ENCODE measurements at places on chromosomes 6 and 20.
A peak's percentile ranks its signal among the peaks of the same experiment; 100 is the strongest.

GRCh38 chr20:14820771-14821170 is 483.4 kb upstream of the FLRT3 start:
- no peak for DNase-seq

DNA sequence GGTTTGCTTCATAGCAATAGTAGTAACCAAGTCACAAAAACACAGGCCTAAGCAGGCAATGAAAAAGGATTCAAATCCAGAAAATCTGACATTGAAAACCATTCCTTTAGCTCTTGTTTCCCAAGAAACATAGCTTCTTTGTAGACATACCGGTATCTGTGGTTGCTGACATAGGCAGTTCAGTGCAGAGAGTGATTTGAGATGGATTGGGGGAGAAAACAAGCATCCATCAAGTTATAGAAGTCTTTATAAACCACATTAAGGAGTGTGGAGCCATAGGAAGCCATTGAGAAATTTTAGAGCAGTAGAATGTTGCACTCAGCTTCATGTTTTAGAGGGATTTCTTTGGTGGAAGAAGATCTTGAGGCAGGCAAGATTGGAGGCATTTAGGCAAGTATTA is 91.2 kb upstream of the MARCKS start:
- no peak for DNase-seq

DNA sequence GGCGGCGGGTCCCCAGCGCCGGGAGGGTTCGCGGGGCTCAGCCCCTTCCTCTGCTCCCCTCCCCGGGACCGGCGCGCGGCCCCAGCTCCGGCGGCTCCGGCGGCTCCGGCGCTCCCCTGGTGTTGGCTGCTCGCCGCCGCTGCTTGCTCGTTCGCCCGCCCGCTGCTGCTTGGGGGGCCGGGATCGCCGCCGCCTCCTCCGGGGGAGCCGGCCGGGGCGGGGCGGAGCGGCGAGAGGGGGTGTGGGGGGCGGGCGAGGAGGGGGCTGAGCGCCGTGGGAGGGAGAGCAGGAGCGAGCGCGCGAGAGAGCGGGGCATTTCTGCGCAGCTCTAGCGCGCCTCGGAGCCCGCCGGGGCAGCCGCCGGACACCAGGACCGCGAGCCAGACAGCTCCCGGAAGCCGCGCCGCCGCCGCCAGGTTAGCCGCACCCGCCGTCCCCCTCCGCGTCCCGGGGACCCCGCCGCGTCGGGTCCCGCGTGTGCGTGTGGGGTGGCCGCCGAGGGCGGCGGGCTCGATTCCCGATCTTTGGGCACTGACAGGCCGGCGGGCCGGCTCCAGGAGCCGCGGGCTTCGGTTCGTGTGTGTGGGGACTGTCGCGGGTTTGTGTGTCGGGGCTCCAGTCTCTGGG is 62.0 kb upstream of the EPB41L1 start:
- peak; percentile 24 for DNase-seq

GRCh38 chr6:42390228-42390934 is 61.3 kb downstream of the TRERF1 start:
- DNase-seq, result no peak

GRCh38 chr6:7615611-7616383 is 25.8 kb downstream of the SNRNP48 start:
- peak; percentile 77 for DNase-seq

- no peak for DNase-seq
Observed at GRCh38 chr6:38339914-38340313, 299.8 kb downstream of the BTBD9 start.

GRCh38 chr6:108622641-108623298 is 62.1 kb downstream of the FOXO3 start:
- DNase-seq, result peak; percentile 63

Measured in hematopoietic multipotent progenitor cell treated with erythropoietin and hydrocortisone succinate and interleukin-3 and kit ligand, for 6 days (in vitro differentiated cells).